ENCODE measurements at places on chromosomes 16 and 17.

DNA sequence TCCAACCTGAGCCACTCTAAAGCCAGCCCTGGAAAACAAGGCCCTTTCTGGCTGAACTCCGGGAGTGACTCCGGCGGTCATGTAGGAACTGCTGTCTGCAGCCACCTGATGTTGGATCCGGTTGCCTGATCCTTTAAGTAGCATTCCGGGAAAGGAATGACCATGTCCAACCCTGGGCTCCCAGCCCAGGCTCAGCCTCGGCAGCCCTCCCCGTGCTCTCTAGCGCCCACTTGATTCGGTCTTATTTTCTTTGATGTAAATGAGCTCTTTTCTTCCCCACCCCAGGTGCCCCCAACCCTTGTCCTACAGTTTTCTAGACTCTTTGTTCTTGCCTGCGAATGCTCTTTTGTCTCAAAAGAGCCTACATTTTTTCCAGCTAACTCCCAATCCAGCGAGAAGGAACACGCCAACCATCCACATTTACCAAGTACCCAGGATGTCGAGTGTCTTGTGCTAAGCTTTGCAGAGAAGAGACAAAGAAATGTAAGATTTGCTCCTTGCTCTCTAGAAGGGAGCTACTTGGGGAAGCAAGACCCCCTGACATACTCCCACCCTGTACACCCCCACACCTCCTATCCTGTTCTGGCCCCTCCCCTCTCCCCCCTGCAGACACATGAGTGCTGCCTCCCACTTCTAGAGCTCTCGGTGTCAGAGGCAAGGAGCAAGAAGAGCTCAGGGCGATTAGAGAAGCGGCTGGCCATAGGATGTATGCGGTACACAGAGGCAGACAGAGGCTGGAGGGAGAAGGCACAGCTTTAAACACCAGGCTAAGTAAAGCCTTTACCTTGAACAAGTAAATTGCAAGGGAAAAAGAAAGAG is 53.8 kb downstream of the COG7 start:
- no peak for DNase-seq
- no peaks in the 10 kb centered on the region for H3K27me3 ChIP-seq
- H3K4me1 ChIP-seq = no peaks in the 10 kb centered on the region

DNA sequence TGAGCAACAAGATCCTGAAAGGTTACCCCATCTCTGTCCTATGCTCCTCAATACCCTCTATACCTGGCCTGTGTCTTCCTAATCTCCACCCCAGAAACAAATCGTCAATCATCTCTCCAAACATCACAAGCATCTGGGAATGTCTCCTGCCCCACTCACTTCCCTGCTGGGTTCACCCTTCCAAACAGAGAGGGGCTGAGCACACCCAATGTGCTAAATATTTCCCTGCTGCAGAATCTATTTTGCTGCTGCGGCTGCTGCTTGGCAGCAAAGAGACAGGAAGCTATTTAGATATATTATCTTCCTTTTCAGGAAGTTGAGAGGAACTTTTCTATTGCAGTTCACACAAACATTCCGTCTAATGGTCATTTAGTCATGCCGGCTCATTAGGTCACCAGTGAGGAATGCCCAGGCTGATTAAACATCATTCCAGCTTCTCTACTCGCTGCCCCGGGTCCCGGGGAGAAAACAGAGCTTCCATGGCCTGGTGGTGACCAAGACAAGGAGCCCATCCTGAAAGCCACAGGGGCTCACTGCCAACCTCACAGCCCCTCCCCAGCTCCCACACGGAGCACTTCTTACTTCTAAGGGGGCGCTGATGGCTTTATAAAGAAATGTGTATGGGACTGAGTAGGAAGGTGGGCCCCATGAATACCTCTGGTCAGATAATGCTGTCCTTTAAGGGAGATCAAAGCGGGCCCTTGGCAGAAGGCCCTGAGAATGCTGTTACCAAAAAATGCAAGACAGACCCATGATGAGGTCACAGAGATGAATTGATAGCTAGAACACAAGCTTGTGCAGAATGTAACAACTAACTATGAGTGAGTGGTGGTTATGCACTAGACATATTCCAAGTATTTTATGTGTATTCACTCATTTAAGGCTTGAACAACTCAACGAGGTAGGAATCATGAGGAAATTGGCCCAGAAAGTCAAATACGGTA is 218.3 kb downstream of the SOX9 start:
- H3K27me3 ChIP-seq = no peaks in the 10 kb centered on the region
- H3K4me1 ChIP-seq = peaks cover 3% of the 10 kb centered on the region

GRCh38 chr17:46117117-46117516 is 76.1 kb downstream of the KANSL1 start:
- no peak for DNase-seq
- no peak overlapping the region for H3K27ac ChIP-seq
- peaks cover 16% of the 10 kb centered on the region for H3K4me1 ChIP-seq
- no peak overlapping the region for H3K4me3 ChIP-seq
- H3K27me3 ChIP-seq = no peaks in the 10 kb centered on the region
- no peaks in the 10 kb centered on the region for H3K36me3 ChIP-seq

DNA sequence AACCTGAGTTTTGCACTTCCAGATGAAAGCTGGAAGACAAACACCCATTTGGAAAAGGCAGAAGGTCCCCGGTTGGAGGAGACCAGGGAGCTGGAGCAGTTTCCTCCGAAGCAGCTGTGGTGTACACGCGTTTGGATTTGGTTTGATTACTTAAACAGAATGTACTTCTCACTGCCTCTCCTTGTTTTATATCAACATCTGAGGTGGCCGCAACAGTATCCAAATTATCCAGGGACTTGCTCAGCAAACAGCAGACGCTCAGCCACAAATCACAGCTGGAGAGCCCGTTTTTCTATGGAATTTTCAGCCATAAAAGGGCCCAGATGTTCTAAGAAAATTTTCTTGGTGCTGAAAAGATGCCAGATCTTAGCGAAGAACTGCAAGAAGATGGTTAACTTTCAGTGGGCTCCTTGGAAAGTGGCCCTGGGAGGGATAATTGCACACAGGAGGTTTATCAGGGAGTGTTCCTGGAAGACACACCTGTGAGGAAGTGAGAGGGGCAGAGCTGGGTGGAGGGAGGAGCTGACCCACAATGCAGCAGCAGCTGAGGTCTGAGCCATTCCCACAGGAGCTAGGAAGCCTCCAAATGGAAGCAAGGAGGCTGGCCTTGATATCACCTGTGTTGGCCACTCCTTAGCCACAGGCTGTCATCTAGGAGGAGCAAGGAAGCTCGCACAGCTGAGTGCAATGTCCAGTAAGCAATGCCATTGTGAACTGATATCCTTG is 28.9 kb upstream of the CDH5 start:
- H3K27me3 ChIP-seq = no peaks in the 10 kb centered on the region
- no peaks in the 10 kb centered on the region for H3K36me3 ChIP-seq
- H3K4me1 ChIP-seq = no peaks in the 10 kb centered on the region
- no peak overlapping the region for H3K4me3 ChIP-seq
- DNase-seq = no peak

DNA sequence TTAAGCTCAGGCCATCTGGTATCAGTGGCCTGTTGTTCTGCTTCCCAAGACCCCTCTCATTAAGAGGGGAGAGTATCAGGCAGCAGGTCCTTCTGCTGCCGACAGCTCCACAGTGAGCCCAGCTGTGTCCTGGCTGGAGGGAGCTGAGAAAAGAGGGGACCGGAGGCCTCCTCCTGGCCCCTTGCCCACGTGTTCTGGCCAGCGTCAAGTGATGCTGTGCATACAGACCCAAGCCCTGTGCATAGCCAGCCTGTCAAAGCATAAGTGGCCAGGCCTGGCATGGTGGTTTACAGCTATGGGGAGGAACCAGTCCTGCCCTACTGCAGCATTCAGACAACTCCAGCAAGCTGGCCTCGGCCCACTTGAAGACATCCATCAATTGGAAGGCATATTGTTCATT is 48.0 kb downstream of the ABCC6 start:
- no peak overlapping the region for H3K27ac ChIP-seq
- no peaks in the 10 kb centered on the region for H3K36me3 ChIP-seq
- DNase-seq = peak; percentile 67
- no peak overlapping the region for H3K4me3 ChIP-seq
- no peaks in the 10 kb centered on the region for H3K27me3 ChIP-seq

DNA sequence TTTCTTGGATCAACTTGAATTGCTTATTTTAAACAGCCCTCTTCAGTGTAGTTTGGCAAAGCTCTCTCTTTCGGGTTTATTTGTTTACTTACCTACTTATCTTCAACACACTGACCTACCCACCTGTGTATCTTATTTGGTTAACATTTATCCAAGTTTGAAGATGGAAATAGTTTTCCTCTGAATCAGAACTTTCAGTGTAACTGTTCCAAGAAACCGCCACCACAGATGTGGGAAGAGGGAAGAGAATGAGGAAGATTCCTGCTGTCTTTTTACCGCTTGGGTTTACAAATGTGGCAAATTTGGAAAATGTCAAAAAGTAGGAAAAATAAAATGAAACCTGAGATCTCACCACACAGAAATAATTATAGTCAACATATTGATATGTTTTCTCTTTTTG is 115.8 kb downstream of the MSI2 start:
- H3K27me3 ChIP-seq = no peaks in the 10 kb centered on the region
- H3K4me1 ChIP-seq = no peaks in the 10 kb centered on the region
- DNase-seq = no peak
- H3K4me3 ChIP-seq = no peak overlapping the region

- H3K27ac ChIP-seq = no peak overlapping the region
- no peaks in the 10 kb centered on the region for H3K4me1 ChIP-seq
- no peak overlapping the region for H3K4me3 ChIP-seq
- no peaks in the 10 kb centered on the region for H3K36me3 ChIP-seq
These were observed 6.5 kb downstream of the PRSS27 start for GRCh38 chr16:2713523-2713922.

Measured in aorta (tissue), 5 donors.